ENCODE measurements at places on chromosomes 11 and 22. TPM values are rescaled to one million over a fixed set of nuclear protein-coding genes. Genes with fewer than 3 reads are reported as not detected.

Gene SGSM1
- 1.2 TPM for total RNA-seq

Gene ELFN2
- 7.3 TPM for total RNA-seq

Gene TECTA
- 2.9 TPM for total RNA-seq

Gene SLC22A24
- total RNA-seq = not detected

Gene SWAP70
- 8.7 TPM for total RNA-seq

Gene FOSL1
- not detected for total RNA-seq

Gene IL10RA
- 5.8 TPM for total RNA-seq

Gene IGF2
- 21.5 TPM for total RNA-seq

Gene HYOU1
- 193 TPM for total RNA-seq

Gene OR51B4
- total RNA-seq = not detected

Gene CALCA
- not detected for total RNA-seq

Gene C11orf21
- not detected for total RNA-seq

Gene ARHGEF17
- 43.3 TPM for total RNA-seq

Gene RGL4
- total RNA-seq = not detected

Gene TRPM5
- not detected for total RNA-seq

Gene OR5J2
- total RNA-seq = not detected

Gene HBB
- total RNA-seq = not detected

Gene FGF3
- not detected for total RNA-seq

Gene NTM
- 1.2 TPM for total RNA-seq

Gene NCR3LG1
- total RNA-seq = 0.51 TPM

Gene MYO7A
- total RNA-seq = 11.6 TPM

Gene CTSW
- total RNA-seq = not detected

Data from glutamatergic neuron (in vitro differentiated cells).